ENCODE measurements at places on chromosomes 7 and 10. TPM values are rescaled to one million over a fixed set of nuclear protein-coding genes. Genes with fewer than 3 reads are reported as not detected.

Gene MOGAT3
- 0.82 TPM for total RNA-seq

DNA sequence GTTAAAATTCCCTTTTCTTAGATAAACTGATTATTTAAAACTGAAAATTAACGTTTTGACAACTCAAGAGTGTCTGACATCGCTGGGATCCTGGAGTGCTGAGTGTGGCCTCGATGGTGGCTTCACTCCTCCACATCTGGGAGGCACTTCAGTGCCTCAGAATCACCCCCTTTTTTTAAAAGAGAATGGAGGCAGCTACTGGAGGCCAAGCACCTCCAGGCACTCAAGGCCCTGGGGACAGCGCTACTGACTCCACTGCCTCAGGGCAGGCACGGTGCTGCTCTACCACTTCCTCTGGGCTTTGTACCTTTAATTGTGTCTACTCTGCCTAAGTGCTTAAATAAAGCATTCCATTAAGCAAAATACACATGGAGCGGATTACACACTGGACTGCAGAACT lies 27.2 kb upstream of the NCAPG2 start:
- H3K27ac ChIP-seq: no peak overlapping the region
- H3K4me1 ChIP-seq: peaks cover 4% of the 10 kb centered on the region
- H3K27me3 ChIP-seq: no peaks in the 10 kb centered on the region
- DNase-seq: peak; percentile 33
- peaks cover 4% of the 10 kb centered on the region for H3K36me3 ChIP-seq

- H3K36me3 ChIP-seq: no peaks in the 10 kb centered on the region
- H3K4me1 ChIP-seq: peaks cover 6% of the 10 kb centered on the region
- H3K27me3 ChIP-seq: no peaks in the 10 kb centered on the region
These were observed 145.2 kb downstream of the FRMD4A start for GRCh38 chr10:14185316-14186045.

- no peak overlapping the region for H3K4me3 ChIP-seq
- no peak for DNase-seq
- H3K36me3 ChIP-seq: peaks cover 4% of the 10 kb centered on the region
- no peak overlapping the region for H3K27ac ChIP-seq
These were observed 82.9 kb downstream of the KIAA1549 start for GRCh38 chr7:138898255-138898654.

Gene HOGA1
- 0.28 TPM for total RNA-seq

Gene ZSCAN21
- total RNA-seq: 25.4 TPM

DNA sequence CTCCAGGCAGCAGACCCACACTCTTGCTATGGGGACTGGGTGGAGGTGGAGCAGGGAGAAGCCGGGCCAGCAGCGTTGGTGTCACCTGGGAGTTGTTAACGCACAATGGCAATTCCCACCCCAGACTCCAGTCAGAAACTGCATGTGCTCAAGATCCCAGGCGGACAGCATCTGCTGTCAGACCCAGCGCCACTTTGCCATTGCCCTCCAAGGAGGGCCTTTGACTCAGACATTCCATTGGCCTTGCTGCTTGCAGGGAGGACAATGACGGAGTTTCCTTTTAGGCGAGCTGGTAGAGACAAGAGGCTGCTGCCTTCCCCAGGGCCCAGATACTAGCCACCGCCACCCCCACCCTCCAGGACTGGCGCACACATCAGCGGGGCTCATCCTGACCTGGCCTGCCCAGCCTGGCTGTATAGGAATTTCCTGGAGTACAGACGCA lies 34.5 kb downstream of the ZNF775 start:
- no peaks in the 10 kb centered on the region for H3K27me3 ChIP-seq
- peaks cover 30% of the 10 kb centered on the region for H3K36me3 ChIP-seq
- H3K4me1 ChIP-seq: no peaks in the 10 kb centered on the region
- no peak overlapping the region for H3K27ac ChIP-seq
- DNase-seq: no peak

- H3K27me3 ChIP-seq: peaks cover 17% of the 10 kb centered on the region
- H3K4me1 ChIP-seq: no peaks in the 10 kb centered on the region
- H3K4me3 ChIP-seq: no peak overlapping the region
- DNase-seq: no peak
- H3K36me3 ChIP-seq: no peaks in the 10 kb centered on the region
These were observed 69.5 kb downstream of the PAX2 start for GRCh38 chr10:100814751-100815474.

DNA sequence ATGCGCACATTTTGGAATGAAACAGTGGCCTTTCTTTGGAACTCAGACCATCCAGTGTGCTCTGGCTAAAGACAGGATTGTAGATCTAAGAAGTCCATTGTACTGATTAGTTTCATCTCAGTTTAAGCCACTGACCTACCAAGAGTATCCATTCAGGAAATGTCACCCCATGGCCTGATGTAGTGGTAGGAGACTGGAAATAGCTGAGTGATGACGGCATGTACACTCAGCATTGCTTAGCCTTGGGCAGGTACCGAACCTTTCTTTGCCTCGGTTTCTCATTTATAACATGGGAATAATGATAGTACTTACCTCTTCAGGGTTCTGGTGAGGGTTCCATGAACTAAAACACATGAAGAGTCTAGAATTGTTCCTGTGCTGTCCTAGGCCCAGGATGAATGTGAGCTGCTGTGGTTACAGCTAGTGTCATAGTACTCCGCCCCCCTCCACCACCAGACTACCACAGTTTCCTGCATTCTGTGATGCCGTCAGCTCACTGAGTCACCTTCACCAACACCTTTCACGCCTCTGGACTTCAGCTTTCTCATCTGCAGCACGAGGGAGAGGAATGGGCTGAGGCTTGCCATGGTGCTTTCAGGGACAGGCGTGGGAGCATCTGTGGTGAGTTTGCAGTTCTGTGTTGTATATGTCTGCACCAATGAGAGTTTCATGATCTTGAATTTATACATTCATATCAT lies 484.0 kb upstream of the GALNT17 start:
- H3K36me3 ChIP-seq: no peaks in the 10 kb centered on the region
- no peak overlapping the region for H3K27ac ChIP-seq
- H3K27me3 ChIP-seq: no peaks in the 10 kb centered on the region
- no peak overlapping the region for H3K4me3 ChIP-seq

DNA sequence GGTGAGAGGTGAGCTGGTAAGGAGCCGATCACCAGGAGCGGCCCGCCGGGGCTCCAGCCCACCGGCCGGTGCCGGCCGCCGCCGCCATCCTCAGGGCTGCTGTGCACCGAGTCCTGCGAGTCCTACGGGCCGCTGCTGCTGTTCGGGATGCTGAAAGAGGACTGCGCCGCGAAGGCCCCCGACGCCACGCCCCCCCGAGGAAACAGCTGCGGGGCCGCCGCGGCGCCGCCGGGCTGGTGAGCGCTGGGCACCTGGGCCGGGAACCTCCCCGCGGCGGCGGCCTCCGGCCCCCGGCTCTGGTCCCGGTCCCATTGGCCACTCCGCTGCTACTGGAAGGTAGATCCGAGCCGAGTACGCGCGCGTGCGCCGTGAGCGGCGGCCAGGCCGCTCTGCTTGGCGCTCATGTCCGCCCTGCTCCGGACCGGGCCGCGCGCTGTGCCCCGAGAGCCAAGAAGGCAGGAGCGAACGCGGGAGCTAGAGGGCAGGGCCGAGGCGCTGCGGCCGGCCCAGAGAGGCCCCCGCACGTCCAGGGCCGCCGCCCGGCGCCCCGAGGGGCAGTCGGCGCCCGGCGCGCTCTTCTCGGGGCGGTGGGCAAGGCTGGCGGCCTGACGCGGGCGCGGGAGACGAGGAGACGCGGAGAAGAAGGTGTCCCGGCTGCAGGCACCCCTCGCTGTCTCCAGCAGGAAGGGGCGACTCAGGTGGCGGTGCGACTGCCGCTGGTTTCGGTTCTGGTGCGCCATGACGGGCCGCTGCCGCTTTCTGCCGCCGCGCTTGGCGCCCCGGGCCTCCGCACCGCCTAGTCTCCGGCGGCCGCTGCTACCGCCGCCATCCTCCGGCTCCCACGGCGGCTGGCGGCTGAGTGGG lies 121.3 kb upstream of the WIPF3 start:
- peak overlapping the region; percentile 50 for H3K27ac ChIP-seq
- H3K27me3 ChIP-seq: no peaks in the 10 kb centered on the region
- no peaks in the 10 kb centered on the region for H3K4me1 ChIP-seq
- H3K36me3 ChIP-seq: no peaks in the 10 kb centered on the region

- H3K4me3 ChIP-seq: no peak overlapping the region
- H3K27ac ChIP-seq: no peak overlapping the region
- no peaks in the 10 kb centered on the region for H3K36me3 ChIP-seq
- no peaks in the 10 kb centered on the region for H3K4me1 ChIP-seq
- no peak for DNase-seq
These were observed 21.6 kb downstream of the SEMA3D start for GRCh38 chr7:85165263-85165662.

DNA sequence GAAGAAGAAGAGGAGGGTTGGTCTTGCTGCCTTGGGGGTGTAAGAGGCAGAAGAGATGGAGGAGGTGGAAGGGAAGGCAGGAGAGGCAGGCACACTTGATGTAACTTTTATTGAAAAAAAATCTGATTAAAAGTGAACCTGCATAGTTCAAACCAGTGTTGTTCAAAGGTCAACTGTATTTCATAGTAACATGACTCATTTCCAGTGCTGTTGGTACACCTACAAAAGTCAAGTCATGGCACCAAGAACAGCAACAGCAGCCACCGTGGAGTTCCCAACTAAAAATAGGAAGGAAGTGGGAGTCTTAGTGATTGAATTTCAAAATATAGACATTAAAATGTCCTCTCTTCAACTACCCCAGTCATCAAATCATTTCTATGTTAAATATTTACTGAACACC lies 88.5 kb downstream of the CTNNA3 start:
- H3K4me1 ChIP-seq: no peaks in the 10 kb centered on the region
- no peaks in the 10 kb centered on the region for H3K36me3 ChIP-seq
- no peak overlapping the region for H3K27ac ChIP-seq
- no peaks in the 10 kb centered on the region for H3K27me3 ChIP-seq
- DNase-seq: no peak

DNA sequence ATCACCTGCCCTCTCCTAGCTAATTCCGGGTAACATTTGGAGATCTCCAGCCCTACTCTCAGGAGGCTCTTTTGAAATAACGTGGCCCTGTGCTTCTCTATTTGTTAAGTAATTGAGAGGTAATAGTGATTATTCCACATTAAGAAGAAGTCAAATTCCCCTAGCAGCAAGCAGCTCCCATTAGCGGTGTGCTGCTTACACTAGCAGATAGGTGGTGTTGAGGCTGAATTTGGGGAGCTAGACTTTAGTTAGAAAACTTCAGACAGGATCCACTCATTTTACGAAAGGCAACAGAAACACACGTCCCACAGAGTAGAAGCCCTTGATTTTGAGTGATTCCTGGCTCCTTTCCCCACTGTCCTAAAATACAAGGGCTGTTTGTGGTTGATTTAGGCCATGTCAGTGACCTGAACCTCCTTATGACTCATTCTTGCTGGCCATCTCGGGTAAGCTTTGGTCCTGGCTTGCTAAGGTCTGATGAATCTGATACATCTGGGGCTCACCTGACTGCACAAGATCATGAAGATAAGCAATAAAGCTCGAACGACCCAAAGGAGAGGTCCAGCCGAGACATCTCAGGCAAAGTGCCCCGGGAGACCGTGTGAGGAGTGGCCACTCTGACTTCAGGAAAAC lies 77.2 kb downstream of the FAM204A start:
- H3K27me3 ChIP-seq: peaks cover 61% of the 10 kb centered on the region
- DNase-seq: no peak
- H3K27ac ChIP-seq: no peak overlapping the region

- DNase-seq: no peak
- no peak overlapping the region for H3K4me3 ChIP-seq
- H3K4me1 ChIP-seq: no peaks in the 10 kb centered on the region
- no peak overlapping the region for H3K27ac ChIP-seq
- no peaks in the 10 kb centered on the region for H3K27me3 ChIP-seq
These were observed 747.4 kb upstream of the VSTM2A start for GRCh38 chr7:53794816-53795215.

DNA sequence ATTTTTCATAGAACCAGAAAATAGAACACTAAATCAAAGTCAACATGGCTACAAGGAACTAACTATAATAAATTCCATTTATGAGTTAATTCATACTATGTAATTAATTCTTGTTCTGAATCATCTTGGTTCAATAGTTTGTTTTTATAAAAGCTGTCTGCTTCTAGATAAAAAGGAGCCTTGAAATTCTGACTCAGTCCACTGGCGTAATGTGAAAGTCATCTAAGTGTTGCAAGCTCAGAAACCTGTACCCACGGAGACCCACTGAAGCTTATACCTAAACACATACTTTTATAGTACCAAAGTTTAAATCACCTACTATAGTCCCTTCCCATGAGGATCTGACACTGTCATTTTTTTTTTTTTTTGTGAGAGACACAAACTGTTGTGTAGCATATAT lies 489.4 kb downstream of the SEMA3D start:
- no peaks in the 10 kb centered on the region for H3K36me3 ChIP-seq
- H3K4me3 ChIP-seq: no peak overlapping the region
- DNase-seq: no peak
- no peaks in the 10 kb centered on the region for H3K4me1 ChIP-seq

Gene CTAGE4
- 9.8 TPM for total RNA-seq

DNA sequence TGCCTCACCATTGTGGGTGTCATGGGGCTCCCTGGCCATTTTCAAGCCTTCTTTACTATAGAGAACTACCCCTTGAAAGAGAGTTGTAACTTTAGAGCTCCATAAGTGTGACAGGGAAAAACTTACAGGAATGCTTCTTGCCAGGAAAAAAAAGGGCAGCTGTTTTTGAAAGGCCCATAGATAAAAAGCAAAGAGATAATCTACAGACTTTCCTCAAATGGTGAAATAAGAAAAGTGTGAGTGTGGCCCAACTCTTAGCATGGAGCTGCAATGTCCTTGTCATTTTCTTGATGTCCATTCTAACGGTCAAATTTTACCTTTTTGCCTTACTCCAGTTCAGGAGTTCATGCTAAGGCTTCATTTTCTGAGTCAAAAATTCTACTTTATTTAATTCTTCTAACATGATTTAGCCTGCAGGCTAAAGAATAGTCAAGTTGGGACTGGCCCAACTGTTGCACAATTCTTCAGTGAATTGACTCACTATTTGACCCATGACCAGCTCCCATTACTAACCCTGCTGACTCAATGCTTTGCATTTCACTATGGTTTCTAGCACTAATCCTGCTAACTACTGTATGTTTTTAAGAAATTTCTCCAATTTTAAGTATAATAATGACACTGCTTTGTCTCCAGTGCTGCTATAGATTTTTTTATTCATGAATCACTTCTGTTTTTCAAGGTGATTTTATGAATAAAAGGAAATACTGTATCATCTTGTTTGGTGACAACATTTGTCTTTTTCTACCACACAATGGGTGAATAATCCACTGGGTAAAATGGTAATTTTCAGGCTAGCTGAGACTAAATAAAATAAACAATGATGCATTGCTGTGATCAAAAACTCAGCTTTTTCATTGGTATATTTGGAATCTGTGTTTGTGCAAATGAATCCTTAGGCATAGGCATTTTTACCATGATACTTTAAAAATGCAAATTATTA lies 41.4 kb upstream of the SGCE start:
- H3K36me3 ChIP-seq: no peaks in the 10 kb centered on the region
- no peaks in the 10 kb centered on the region for H3K4me1 ChIP-seq
- H3K27ac ChIP-seq: no peak overlapping the region
- no peak for DNase-seq
- no peaks in the 10 kb centered on the region for H3K27me3 ChIP-seq

- DNase-seq: no peak
- H3K4me1 ChIP-seq: no peaks in the 10 kb centered on the region
- H3K27ac ChIP-seq: no peak overlapping the region
- H3K4me3 ChIP-seq: no peak overlapping the region
These were observed 172.6 kb upstream of the THSD7A start for GRCh38 chr7:12004581-12004980.

Gene POM121
- total RNA-seq: 60.0 TPM

- DNase-seq: no peak
- H3K4me1 ChIP-seq: peaks cover 12% of the 10 kb centered on the region
- no peaks in the 10 kb centered on the region for H3K36me3 ChIP-seq
These were observed 5.7 kb downstream of the DNAH11 start for GRCh38 chr7:21548491-21548890.

Measured in H1 (cell line).